ENCODE measurements at places on chromosomes 4 and X.

DNA sequence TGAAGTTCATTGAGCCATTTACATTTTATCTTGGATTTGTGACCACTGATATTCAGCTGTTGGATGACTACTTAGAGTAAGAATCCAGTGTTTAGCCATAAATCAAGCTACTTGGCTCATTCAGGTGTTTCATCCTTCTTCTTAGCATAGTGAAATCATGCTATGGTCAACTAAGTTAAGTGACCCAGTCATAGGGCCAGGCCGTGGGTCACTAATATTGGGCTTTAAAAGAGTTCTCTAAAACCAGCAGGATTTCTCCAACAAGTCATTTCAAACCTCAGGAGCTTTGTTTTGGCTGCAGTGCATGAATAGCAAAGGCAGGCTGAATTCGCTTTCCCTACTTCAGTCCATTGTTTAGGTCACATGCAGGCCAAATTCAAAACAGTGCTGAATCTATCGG, 181.0 kb downstream of the MAML3 start:
- DNase-seq, result no peak

GRCh38 chr4:83929550-83929949, 393.6 kb downstream of the GPAT3 start:
- DNase-seq, result no peak

DNA sequence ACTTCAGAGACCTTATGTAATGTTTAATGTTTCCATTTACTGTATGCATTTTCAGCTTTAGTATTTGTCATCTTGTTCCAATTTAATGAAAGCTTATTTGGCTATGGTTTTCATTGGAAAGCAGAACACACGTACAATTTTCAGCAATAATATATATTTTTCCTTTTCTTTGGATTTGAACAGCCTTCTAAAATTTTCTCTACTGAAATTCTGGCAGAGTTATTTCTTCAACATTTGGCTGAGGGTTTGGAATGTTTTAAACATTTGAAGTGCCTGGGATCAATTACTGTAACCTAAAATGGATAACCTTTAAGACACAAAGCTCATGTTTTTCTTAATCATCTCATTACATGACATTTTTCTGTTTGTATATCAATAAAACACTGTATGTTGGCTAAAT, 156.9 kb downstream of the TENM3 start:
- no peak for DNase-seq

- DNase-seq, result peak; percentile 76
Measured at GRCh38 chrX:108270280-108270679, 167.9 kb downstream of the COL4A6 start.

GRCh38 chrX:129696463-129697155, 41.9 kb upstream of the APLN start:
- no peak for DNase-seq

DNA sequence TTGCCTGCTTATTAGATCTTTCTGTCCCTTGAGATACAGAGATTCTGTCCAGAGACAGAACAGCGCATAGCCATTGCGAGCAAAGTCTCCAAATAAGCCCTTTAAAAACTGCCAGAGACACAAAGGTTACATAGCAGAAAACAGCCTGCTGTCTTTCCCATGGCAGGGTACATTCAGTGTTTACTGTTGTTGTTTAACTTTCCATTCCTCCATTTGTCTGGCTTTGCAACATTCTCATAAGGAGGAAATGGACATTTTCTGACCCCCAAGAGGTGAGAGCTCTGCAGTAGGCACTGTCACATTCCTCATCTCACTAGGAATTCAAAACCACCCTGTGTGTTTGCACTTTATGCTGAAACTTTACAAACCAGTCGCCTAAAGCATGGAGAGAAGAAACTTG, 48.3 kb downstream of the PDE5A start:
- DNase-seq, result no peak

DNA sequence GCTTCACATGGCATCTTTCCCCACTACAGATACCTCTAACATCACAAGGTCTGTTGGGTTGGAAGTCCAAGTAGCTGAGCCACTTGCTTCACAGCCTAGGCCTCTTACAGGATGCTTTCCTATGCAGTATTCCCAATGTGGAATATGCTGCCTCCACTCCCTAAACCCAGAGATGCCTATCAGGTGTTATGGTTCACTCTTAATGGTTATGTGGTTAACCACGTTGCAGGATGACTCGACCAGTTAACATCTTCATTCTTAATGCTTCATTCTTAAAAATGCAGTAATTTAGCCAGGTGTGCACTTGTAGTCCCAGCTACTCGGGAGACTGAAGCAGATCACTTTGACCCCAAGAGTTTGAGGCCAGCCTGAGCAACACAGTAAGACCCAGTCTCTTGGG, 24.2 kb downstream of the HAUS3 start:
- no peak for DNase-seq

DNA sequence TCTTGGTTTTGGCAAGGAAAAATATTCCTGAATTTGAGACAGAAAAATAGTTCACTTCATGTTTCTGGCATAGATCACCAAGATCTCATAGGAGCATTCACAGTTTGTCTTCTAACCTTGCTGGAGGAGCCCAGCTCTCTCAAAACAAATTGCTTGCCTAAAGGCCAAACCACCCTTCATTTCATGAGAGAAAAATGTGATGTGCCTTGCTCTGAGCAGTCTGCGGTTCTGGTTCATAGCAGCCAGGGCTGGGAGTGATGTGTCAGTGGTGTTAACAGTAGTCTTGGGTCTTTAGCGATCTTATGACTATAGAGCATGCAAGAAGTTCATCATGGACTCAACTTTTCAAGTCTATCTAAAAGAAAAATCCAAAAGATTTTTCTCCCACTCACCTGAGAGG, 183.3 kb downstream of the DCLK2 start:
- DNase-seq, result no peak

DNA sequence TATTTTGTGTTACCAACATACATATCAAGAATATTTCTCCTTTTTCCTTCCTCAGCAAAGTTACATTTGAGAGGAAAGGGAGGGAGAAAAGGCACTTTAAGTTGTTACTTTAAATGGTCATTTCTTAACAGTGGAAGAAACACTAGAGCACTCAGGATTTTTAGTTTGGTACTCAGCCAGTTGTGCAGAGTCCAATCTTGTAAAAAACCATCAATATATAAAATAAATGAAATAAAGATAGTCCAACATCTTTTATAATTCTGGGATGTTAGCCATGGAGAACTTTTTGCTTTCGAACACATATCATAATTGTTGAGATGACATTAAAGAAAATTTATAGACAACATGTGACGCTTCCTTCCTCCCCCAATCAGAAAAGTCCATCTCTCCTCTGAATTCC, 253.8 kb downstream of the QDPR start:
- DNase-seq, result no peak

- no peak for DNase-seq
Measured at GRCh38 chr4:139153411-139154133, 23.4 kb downstream of the ELF2 start.

GRCh38 chr4:22091352-22091717, 142.8 kb upstream of the KCNIP4 start:
- DNase-seq, result no peak

- DNase-seq, result peak; percentile 66
Measured at GRCh38 chr4:55395529-55396307, at the start of gene TMEM165. Gene TMEM165 (plus strand): TSS chr4:55395957. CDS start chr4:55396190, 233 bp downstream.
